Suppressor macrophage treated with lipopolysaccharide for 1 hour (primary cell): ENCODE measurements at places on chromosomes 12 and 14.

DNA sequence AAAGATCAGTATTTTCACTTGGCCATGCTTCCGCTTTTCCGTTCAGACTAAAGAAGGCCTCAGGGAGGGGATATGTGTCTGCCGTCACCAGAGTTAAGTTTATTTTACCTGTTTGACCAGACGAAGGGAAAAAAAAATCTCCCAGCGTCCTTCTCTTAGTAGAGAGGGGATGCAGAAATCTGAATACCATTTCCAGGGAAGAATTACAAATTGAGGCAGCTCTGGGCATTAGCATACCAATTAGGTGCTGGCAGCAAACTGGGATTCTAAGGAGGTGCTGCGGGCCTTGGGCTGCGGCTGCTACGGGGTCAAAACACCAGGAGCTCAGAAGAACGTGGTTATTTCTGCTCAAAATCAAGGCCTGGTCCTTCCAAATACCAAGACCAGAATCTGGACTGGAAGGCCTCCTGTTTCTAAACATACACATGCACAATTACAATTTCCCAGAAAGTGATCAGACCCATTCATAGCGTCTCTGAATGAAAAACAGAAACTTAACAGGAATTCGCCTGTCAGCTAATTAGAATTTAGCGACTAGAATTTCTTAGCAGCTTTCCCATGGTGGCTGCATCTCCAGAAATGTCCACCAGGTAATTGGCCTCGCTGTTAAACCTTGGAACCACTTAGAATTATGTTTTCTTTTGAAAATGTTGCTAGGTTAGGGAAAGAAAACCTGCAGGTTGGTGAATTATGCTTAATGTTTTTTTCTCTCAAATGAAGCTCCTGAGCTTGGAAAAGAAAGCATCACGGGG is 617.0 kb downstream of the VRK1 start:
- DNase-seq, result no peak

DNA sequence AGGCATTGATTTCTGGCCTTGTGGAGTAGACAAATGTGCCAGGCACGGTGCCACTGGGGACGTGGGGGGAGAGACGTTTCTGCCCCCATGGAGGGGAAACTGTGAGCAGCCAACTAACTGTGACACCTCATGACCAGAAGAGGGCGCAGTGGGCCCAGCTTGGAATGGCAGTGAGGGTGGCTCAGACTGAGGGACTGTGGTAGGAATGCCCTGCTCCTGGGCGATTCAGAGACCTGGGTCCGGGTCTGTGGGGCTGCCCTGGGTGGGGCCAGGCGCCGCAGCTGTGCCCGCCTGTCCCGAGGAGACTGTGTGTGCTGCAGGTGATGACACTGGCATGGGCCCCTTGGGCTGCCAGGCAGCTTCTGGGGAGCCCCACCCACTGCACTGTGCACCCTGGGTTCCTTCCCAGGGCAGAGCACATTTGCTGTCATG is 60.6 kb downstream of the SLC25A47 start:
- peak; percentile 84 for DNase-seq

DNA sequence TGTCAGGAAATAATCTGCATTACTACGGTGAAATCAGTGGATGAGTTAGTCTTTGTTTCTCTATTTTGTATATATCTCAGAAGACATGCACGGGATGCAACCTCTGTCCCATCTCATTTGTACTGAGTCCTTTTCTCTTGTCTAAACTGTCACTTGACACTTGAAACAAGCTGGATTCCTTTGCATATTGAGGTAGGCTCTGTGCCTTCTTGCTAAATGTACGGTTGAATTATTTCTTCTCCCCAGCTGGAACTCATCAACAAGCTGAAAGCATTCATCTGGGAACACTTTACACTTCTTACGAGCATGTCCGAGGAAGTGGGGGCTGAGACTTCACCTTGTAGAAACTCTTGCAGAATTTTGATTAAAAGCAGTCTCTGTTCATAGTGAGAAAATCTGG is 119.5 kb downstream of the VEZT start:
- DNase-seq, result no peak

DNA sequence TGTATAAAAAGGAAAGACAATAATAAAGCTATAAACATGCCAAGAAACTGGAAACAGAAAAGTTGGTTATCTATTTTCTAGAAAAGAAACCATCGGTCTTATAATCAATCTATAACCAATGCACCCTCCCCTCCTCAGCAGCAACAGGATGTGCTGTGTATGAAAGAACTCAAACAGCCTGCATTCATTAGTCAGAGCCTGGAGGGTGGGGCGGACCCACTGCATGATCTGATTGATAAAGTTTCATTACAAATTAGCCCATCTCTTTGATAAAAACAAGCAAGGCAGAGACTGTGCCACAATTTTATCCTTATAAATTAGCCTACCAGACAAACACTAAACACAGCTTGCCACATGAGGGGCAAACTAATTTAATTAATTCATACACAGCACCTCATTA is 448.1 kb downstream of the BCAT1 start:
- no peak for DNase-seq

- DNase-seq, result no peak
Observed at GRCh38 chr12:111705672-111706071, 19.8 kb downstream of the ACAD10 start.

DNA sequence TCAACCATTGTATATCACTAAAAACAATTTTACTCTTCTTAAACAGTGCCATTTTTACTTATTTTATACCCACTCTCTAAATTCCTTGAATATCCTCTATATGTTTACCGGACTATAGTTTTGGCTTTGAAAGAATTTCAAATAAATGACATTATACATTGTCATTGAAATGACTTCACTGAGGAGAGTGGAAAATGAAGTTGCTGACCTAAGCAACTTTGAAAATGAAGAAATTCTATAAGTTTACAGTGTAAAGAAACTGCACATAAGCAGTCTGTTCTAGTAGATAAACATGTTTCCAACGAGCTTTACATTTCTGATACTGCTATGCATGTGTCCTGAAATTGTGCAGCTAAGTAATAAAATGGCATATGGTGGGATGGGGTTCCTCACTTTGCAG is 1094.0 kb downstream of the TMEM121 start:
- no peak for DNase-seq

DNA sequence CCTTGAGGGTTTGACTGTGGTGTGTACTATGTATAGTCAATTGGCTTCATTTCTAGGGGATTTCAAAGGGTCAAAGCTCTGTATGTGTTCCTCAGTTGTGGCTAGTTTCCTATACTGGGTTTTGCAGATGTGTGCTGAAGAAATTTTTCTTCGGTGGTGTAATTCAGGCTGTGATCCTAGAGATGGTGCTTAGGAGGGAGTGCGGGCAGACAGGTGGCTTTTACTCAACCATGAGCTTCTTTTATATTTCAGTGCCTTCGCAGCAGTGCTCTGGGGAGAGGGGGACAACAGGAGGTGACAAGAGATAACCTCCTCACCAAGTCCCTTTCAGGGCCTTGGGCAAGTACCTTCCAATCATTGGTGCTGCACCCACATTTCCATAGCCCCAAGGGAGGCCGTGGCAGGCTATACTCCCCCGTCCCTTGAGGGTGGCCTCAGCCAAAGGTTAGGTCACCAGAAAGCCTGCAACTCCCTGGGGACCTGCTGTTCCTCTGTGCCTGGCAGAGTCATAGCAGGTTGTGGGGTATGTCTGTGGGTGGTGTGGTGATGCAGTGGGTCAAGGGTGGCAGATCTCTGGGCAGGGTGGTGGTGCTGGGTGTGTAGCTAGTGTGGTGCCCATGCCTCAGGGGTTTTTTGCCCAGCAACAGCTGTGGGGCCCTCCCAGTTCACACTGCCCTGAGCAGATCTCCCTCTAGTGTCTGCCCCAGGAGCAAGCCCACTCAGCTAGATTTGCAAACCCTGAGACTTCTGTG is 37.0 kb upstream of the TMX1 start:
- peak; percentile 47 for DNase-seq

GRCh38 chr12:102691773-102692555 is 211.6 kb upstream of the IGF1 start:
- DNase-seq, result no peak

- no peak for DNase-seq
Observed at GRCh38 chr12:11730299-11731041, 81.0 kb downstream of the ETV6 start.

- peak; percentile 90 for DNase-seq
Observed at GRCh38 chr12:4562034-4562657, at the start of gene DYRK4. DYRK4 (plus strand) TSS chr12:4562208; CDS start chr12:4562246, 38 bp downstream.

DNA sequence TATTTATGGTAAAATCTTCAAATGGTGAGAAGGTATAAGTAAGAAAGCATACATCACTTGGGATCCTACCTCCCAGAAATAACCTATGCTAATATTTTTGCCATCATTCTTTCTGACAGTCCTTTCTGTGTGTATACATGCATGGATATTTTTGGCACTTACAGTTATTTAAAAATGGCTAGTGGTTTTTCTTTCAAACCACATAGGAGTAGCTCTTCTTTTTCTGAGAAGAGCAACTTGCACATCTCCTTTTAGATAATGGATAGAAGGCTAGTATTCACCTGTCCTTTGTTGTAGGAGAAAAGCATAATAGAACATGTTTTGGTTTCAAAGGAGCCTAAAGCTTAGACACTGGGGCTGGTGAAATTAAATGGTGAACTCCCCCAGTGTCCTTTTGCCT is 87.3 kb downstream of the EMP1 start:
- DNase-seq, result no peak
